ENCODE measurements at places on chromosomes 7 and 10.
A peak's percentile ranks its signal among the peaks of the same experiment; 100 is the strongest.

DNA sequence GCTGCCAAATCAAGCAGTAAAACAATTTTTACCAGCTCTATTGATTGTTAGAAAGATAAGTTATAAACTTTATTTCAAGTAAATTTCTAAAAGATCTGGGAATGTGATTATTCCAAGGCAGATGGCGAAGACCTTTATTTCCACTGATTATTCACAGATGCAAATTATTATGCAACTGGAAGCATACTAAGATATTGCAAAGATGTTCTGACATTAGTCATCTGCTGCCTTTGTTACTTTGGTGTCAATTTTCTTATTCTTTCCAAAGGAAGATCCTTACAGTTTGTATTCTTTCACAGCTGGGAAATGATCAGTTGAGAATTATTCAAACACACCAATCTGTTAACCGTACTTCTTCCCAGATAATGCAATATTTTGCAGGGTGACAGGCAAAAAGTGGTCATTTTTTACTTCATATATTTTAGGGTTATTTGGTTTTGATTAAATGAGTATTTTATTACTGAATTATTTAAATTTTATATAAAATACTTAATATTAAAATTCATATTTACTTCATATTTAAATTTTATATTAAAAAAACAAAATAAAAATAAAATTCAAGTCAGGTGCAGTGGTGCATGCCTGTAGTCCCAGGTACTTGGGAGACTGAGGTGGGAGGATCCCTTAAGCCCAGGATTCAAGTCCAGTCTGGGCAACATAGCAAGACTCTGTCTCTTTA lies 171.3 kb downstream of the FZD1 start:
- DNase-seq: no peak

DNA sequence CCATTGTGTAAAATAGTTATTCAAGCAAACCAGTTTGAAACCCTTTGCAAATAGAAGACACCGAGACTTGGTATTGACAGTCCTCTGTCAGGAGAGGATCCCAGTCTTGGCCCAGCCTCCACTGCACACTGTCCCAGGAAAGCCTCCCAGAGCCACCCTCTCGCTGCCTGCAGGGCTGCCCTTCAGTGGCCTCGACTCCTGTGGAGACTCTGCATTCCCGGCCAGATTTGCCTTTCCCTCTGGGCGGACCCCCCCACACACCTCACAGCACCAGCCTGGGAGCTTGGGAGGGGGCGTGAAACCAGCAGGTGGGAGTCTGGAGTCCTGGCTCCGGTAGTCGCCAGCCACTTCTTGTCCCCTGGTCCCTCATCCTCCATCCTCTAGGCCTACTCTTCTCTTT lies 48.7 kb downstream of the GRK5 start:
- no peak for DNase-seq

- DNase-seq: no peak
Measured at GRCh38 chr7:33495207-33495606, 365.8 kb downstream of the BBS9 start.

DNA sequence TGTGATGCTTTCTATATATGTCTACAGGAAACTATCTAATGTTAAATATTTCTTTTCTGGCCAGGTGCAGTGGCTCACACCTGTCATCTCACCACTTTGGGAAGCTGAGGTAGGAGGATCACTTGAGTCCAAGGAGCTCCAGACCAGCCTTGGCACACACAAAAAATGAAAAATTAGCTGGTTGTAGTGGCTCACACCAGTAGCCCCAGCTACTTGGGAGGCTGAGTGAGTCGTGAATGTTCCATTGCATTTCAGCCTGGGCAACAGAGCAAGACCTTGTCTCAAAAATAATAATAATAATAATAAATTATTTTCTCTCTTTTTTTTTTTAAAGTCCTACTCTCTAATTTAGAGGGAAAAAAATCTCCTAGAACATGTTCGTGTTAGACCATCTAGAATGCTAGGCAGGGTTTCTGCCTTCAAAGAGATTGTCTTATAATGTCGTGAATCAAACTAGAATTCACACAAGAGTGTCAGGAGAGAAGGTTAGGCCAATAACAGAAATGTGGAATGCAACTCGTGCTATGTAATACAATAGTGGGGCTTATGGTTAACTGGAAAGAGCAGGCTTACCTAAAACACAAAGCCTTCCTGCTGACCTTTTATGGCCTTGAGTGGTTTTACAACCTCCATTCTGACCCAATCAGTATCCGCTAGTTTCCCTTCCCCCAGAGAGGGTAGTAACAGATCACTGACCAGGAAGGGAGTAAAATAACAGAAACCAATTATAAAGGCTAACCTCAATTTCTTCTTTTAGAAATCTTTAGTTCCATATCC lies 46.3 kb downstream of the MYOF start:
- peak; percentile 55 for DNase-seq

- DNase-seq: no peak
Measured at GRCh38 chr10:51377070-51377931, 303.0 kb downstream of the PRKG1 start.

GRCh38 chr10:129498680-129499079 lies 31.6 kb downstream of the MGMT start:
- no peak for DNase-seq

- DNase-seq: no peak
Measured at GRCh38 chr10:71589617-71590551, 129.7 kb downstream of the C10orf105 start.

- no peak for DNase-seq
Measured at GRCh38 chr10:25933653-25934608, at the start of gene MYO3A. Gene MYO3A (plus strand): TSS chr10:25934229. CDS start chr10:25952111, 17,882 bp downstream.

DNA sequence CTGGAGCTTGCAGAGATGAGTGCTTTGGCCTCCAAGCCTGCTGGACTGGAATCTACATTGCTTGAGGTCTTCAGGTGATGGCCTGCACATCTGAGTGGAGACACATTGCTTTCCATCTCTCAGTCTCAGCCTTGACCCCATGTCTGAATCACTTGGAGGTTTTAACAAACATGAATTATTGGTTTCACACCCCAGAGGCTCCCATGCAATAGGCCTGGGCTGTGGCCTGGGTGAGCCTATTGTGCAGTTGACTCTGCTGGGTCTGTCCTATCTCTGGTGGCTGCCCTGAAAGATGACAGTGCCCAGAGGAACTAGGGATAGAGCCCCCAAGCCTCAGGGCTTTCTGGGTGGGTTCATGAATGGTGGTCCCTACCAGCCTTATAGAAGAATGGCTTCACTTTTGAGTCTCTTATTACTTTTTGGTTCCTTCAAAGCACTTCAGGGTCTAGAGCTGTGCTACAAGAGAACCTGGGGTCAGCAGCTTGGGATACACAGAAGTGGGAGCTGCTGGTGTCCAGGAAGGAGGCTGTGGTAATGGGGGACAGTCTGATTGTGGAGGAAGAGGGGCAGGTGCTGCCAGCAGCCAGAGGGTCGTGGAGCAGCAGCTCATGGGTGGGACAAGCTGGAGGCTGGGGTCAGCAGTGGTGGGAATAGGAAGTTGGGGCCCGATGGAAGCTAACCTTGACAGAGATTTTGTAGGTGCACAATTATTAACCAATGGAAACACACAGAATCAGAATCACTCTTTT lies 5.5 kb downstream of the RAMP3 start:
- DNase-seq: no peak

- DNase-seq: no peak
Measured at GRCh38 chr7:8136051-8136730, 125.8 kb downstream of the ICA1 start.

DNA sequence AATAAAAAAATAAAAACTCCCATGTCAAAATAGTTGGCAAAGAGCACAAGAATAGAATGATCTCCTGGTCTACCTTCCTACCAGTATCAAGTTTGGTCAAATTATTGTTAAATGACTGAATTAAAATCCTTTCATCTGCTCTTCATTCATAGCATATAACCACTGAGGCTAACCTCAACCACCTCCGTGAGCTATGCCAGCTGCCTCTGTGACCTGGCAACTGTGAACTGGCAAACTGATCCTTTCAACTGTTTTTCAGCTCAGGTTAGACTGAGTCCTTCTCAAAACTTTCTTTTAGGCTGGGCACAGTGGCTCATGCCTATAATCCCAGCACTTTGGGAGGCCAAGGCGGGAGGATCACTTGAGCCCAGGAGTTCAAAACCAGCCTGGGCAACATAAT lies 36.1 kb downstream of the NUDCD3 start:
- no peak for DNase-seq

GRCh38 chr10:131180086-131180485 lies 131.4 kb downstream of the TCERG1L start:
- DNase-seq: no peak

DNA sequence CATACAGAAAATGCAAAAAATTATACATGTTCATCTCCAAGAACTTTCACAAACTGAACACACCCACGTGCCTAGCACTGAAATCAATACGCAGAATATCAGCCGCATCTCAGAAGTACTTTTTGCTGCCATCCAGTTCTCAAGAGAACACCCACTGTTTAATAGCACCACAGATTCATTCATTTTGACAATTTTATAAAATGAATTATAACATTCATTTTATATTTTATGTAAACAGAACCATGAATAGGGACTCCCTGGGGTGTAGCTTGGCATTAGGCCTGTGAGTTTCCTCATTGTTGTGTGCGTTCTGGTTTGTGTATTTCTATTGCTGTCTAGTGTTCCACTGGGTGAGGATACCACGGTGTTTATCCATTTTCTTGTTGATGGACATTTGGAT lies 77.3 kb upstream of the PIP4K2A start:
- DNase-seq: no peak

- DNase-seq: no peak
Measured at GRCh38 chr7:55975988-55976633, 11.7 kb downstream of the NIPSNAP2 start.

- peak; percentile 100 for DNase-seq
Measured at GRCh38 chr10:110919349-110919931, at the start of gene SHOC2. Gene SHOC2 (plus strand): TSS chr10:110919604. CDS start chr10:110964359, 44,755 bp downstream.

DNA sequence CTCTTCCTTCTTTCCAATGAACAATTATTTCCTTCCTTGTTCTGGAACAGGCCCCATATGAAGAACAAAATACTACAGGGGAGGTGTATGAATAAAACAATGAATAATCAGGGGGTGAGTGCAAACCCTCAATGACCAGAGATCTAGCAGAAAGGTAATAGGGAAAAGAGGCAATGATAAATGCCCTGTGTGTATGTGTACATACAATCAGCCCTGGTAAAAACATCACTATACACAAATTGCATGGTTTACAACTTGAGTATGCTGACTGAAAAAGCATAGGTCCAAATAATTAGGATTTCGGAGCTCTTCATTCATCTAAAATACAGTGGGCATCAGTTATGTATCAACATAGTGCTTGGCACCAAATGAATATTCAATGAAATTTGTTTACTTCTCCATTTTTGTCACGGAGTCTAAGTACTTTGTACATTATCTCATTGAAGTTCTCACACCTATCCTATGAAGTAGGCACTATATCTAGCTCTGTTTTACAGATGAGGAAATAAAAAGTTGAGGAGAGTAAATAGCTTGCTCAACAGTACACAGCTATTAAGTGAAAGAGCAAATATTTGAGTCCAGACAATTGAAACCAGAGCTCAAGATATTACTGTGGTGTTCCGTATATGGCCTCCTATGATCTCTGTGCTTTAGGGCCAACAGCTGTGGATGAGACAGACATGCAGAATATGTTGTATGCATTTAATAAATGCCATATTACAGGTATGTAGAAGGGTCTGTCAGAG lies 1065.4 kb downstream of the SORCS3 start:
- no peak for DNase-seq

DNA sequence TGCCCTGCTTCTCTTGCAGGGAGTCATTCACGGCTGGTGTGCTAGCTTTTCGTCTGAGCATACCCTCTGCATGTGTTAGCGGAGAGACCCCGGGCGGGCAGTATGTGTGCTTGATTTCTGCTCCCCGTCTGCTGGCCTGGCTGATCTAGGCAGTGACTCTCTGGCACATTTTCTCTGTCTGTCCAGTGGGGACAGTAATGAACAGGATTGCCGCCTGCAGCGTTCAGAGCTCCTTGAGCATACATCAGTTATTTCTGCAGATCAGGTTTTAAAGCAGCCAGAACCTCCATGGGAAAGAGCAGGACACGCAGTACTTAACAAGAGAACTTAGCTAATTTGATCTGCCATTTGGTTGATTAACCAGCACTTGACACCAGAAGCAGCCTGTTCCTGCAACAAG lies 242.5 kb downstream of the CELF2 start:
- DNase-seq: peak; percentile 32

DNA sequence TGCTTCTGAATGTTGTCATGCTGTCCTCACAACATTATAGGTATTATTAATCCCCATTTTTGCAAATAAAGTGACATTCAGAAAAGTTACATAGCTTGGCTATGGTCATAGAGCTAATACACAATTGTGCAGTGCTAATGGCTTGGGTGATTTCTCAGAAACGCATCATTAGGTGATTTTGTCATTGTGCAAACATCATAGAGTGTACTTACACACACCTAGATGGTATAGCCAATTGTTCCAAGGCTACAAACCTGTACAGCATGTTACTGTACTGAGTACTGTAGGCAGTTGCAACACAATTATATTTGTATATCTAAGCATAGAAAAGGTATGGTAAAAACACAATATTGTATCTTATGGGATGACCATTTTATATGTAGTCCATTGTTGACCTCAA lies 91.0 kb downstream of the BTAF1 start:
- DNase-seq: no peak
